ENCODE measurements at places on chromosomes 11 and 22. TPM values are rescaled to one million over a fixed set of nuclear protein-coding genes. Genes with fewer than 3 reads are reported as not detected.

VPS26B gene
- total RNA-seq, result 43.2 TPM

- no peak for DNase-seq
These were observed 592.6 kb downstream of the ETS1 start for GRCh38 chr11:127994736-127995135.

GRCh38 chr22:45532235-45532631, 29.6 kb downstream of the FBLN1 start:
- DNase-seq, result no peak

DNA sequence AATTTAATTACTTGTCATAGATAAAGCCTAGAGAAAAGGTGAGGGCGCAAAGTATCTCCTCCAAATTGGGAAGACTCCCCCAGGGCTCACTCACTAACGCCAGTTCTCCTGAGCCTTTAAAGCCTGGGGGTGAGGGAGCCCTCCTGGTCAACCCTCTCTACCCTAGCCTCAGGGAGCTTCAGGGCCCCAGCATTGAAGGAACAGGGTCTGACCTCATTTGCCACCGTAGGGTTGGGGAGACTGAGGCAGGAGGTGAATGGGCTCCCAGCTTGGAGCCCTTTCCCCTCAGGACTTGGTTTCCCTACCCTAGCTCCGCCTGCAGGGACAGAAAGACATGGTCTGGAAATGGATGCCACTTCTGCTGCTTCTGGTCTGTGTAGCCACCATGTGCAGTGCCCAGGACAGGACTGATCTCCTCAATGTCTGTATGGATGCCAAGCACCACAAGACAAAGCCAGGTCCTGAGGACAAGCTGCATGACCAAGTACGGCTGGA, 1.7 kb downstream of the FOLR2 start:
- no peak for DNase-seq

ANKK1 gene
- not detected for total RNA-seq

- no peak for DNase-seq
These were observed 173.7 kb downstream of the CEP164 start for GRCh38 chr11:117501237-117501898.

SPI1 gene
- not detected for total RNA-seq

- no peak for DNase-seq
These were observed 40.2 kb downstream of the SCGB1A1 start for GRCh38 chr11:62459080-62459479.

DNA sequence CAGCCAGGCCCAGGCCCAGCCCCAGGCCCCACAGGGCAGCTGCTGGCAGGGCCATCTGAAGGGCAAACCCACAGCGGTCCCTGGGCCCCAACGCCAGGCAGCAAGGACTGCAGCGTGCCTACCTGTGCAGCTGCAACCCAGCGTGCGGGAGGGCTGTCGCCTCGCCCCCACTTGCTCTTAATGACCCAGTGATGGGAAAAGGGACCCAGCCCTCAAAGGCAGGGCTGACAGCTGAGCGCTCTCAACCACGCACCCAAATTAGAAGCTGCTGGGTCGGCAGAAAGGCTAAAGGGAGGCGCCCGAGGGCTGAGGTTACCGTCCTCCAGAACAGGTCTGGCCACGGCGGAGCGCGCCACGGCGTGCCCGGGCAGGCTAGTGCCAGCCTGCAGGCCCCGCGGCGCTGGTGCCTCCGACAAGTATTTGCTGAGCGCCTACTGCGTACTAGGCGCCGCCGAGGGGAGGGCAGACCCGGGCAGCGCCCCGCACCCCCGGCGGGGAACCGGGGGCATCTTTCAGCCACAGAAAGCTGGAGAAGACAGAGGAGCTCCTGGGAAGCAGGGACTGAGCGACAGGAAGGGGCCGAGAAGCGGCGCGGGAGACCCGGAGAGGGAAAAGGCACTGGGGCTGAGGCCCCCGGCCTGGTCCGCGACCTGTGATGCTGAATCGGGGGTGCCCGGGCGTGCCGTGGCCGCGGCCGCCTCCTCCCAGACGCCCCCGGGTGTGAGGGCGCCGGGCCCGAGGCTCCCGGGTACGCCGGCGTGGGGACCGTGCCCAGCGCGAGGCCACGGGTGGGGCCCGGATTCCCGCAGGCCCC, 773 bp downstream of the HRAS start:
- no peak for DNase-seq

FAM180B gene
- not detected for total RNA-seq
